ENCODE measurements at places on chromosomes 11 and 22.
A peak's percentile ranks its signal among the peaks of the same experiment; 100 is the strongest.

- DNase-seq, result peak; percentile 50
Observed at GRCh38 chr11:44556735-44557409, 8.6 kb upstream of the CD82 start.

- DNase-seq, result no peak
Observed at GRCh38 chr11:7484131-7484530, 1.2 kb upstream of the OLFML1 start.

DNA sequence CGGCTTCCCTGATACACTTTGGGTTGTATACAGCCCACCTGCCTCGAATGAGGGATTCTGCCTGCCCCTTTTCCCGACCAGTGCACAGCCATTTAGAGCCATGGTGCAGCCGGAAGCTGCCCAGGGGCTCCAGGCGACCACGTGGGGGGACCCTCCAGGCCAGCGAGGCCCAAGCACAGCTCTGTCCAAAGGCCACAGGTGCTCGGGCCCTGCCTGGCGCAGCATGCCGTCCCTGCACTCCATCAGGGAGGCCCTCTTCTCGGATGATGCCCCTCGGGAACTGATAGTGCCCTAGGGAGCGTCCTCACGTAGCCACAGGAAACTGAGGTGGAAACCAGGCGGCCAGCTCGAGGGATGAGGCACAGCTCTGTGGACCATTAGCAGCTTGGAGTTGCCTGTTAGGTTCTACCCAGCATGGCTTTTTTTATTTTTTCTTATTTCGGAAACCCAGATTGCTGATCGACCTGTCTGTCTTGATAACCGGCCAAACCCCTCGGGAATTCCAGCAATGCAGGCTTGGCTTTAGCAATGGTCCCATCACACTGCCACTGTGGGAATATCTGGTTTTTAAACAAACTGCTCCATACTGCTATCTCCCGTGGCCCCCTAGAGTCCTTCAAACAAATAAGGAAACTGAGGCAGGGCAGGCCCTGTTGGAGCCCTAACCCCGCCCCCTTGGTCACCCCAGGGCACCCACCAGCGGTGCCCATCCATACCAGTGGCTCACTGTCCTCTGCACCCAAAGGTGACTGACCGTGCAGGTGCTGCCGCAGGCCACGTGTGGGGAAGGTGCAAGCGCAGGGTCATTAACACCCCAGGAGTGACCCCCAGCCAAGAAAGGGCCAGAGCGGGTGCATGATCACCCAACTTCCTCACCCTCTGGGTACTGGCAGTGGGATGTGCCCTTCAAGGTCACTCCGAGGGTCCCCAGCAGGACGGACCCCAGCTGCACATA is 8.0 kb downstream of the ANO1 start:
- DNase-seq, result no peak

- DNase-seq, result no peak
Observed at GRCh38 chr11:117887431-117888138, 11.1 kb upstream of the FXYD6 start.

DNA sequence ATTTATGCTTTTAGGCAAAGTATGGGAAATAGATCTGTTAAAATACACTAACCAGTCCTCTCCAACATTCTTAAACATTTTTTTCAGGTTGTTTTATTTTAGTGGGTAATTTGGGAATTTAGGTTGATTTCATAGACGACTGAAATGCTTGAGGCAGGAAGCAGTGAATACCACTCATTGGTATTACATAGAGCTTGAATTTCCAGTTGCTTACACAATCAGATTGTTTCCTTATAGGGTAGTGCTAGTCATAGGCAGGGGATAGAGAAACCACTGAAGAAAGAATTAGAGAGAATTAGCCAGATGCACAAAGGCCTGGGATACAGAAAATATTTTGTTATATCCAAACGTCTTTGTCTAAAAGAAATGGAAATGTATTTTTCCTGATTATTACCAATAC is 23.9 kb upstream of the LYVE1 start:
- peak; percentile 95 for DNase-seq

GRCh38 chr11:41955066-41955465 is 495.6 kb upstream of the LRRC4C start:
- no peak for DNase-seq

Measured in AG10803 (cell line).